ENCODE measurements at places on chromosomes 12 and 14.

GRCh38 chr12:89154743-89155499, 197.4 kb downstream of the DUSP6 start:
- peaks cover 7% of the 10 kb centered on the region for H3K27me3 ChIP-seq
- H3K4me1 ChIP-seq: no peaks in the 10 kb centered on the region
- no peak overlapping the region for H3K4me3 ChIP-seq
- H3K36me3 ChIP-seq: no peaks in the 10 kb centered on the region
- DNase-seq: no peak
- H3K27ac ChIP-seq: no peak overlapping the region

- peak overlapping the region; percentile 63 for H3K4me3 ChIP-seq
- peaks cover 3% of the 10 kb centered on the region for H3K36me3 ChIP-seq
Measured at GRCh38 chr12:120367233-120367923, 1.6 kb downstream of the MSI1 start.

- H3K4me3 ChIP-seq: no peak overlapping the region
- H3K27ac ChIP-seq: no peak overlapping the region
- DNase-seq: no peak
- H3K36me3 ChIP-seq: no peaks in the 10 kb centered on the region
- peaks cover 6% of the 10 kb centered on the region for H3K27me3 ChIP-seq
Measured at GRCh38 chr12:129911428-129912049, 7.7 kb upstream of the TMEM132D start.

DNA sequence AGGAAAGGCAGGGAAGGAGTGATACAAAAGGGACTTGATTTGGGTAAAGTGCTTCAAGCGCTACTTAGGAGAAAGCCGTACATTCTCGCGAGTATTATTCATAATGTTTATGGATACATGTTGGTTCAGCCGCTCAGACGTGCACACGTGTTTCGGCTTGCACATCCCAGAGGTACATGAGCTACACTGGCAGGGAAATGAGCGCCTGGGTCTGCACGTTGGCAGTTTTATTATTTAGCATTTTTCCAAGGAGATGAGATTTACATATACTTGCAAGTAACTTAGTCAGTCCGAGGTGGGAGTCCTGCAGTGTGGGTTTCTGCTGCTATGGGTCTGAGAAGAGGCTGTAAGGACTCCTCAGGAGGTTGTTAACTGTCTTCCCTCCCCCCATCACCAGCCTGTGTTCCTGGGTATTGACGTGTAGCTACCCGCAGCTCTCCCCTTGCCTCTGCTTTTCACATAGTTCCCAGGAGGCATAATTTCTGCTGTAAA, 1.5 kb downstream of the PRKCH start:
- no peaks in the 10 kb centered on the region for H3K27me3 ChIP-seq
- peaks cover 42% of the 10 kb centered on the region for H3K36me3 ChIP-seq
- peaks cover 41% of the 10 kb centered on the region for H3K4me1 ChIP-seq
- H3K4me3 ChIP-seq: no peak overlapping the region

DNA sequence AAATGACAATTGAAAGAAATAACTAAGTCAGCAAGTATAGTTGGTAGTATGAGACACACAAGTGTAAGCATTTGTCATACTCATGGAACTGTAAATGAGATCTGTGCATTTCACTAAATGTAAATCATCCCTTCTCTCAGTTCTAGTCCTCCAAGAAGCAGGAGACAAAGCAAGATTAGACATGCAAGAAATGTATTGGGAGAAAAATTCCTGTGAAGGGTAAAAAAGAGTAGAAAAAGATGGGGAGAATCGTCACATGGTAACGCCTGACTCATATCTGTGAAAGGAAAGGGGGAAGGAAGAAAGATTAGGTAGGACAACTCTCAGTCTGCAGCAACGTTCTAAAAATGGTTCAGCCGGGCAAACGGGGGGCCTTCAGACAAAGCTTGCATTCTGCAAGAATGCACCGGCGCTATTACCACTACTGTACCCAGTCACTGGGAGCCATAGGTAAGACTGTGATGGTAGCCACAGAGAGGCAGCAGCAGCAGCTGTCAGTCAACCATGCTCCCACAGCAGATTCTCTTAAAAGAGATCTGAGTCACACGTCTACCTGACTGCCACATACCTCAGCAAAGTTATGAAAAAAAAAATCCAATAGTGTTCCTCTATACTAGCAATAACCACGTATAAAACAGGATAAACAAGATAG, 18.0 kb upstream of the RFX4 start:
- peaks cover 72% of the 10 kb centered on the region for H3K27me3 ChIP-seq
- H3K4me1 ChIP-seq: no peaks in the 10 kb centered on the region
- no peak for DNase-seq
- H3K4me3 ChIP-seq: no peak overlapping the region
- no peak overlapping the region for H3K27ac ChIP-seq

GRCh38 chr14:77325746-77326094, 4.9 kb downstream of the GSTZ1 start:
- no peak for DNase-seq
- H3K27me3 ChIP-seq: no peaks in the 10 kb centered on the region
- no peak overlapping the region for H3K4me3 ChIP-seq
- H3K27ac ChIP-seq: no peak overlapping the region
- H3K4me1 ChIP-seq: peaks cover 8% of the 10 kb centered on the region

DNA sequence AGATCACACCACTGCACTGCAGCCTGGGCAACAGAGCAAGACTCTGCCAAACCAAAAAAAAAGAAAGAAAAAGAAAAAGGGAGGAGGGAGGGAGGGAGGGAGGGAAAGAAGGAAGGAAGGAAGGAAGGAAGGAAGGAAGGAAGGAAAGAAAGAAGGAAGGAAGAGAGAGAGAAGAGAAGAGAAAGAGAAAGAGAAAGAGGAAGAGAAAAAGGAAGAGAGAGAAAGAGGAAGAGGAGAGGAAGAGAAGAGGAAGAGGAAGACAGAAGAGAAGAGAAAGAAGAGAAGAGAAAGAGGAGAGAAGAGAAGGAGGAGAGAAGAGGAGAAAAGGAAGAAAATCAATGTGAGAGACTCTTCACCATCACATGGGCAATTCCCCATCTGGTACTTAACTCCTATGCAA, 57.6 kb upstream of the CRACR2A start:
- no peaks in the 10 kb centered on the region for H3K27me3 ChIP-seq
- no peak for DNase-seq
- no peak overlapping the region for H3K4me3 ChIP-seq

- peak overlapping the region; percentile 79 for H3K4me3 ChIP-seq
- peaks cover 65% of the 10 kb centered on the region for H3K27me3 ChIP-seq
- peak overlapping the region; percentile 6 for H3K27ac ChIP-seq
- H3K36me3 ChIP-seq: peaks cover 1% of the 10 kb centered on the region
- DNase-seq: peak; percentile 25
- H3K4me1 ChIP-seq: peaks cover 15% of the 10 kb centered on the region
Measured at GRCh38 chr12:93591137-93591868, 18.8 kb downstream of the SOCS2 start.

DNA sequence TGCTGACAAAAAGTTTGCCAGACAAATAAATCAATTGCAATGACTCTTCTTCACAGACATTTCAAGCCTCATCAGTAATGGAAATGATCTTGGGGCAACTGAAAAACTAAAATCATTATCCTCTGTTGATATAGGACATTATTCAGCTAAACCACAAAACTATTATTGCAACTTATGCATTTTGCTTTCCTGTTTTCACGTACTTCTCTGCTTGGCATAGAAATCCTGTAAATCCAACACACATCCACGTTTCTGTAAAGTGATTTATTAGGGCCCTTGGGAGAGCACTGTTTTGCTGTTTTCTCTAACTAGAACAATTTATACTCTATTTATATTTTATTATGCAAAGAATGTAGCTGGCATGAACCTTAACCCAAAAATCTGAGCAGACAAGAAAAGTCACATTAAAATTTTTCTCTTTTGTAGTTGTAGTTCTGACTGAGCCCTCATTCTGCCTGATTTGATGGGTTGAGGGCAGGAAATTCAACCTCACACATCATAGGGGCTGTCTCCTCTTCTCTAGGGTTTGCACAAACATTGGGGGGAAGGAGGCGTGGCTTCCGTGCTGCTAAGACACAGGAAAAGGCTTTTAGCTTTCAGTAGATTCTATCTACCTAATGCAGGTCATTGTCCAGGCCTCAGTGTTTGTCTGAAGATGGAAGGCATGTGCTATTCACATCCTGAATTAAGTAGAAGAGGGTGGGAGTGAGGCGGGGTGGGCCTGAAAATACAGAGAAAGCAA, 11.5 kb upstream of the NUP107 start:
- peak overlapping the region; percentile 61 for H3K27ac ChIP-seq
- H3K4me3 ChIP-seq: peak overlapping the region; percentile 53
- no peaks in the 10 kb centered on the region for H3K27me3 ChIP-seq
- peak; percentile 34 for DNase-seq
- H3K36me3 ChIP-seq: peaks cover 2% of the 10 kb centered on the region
- peaks cover 37% of the 10 kb centered on the region for H3K4me1 ChIP-seq

GRCh38 chr14:100586403-100587085, 673 bp downstream of the BEGAIN start:
- peaks cover 2% of the 10 kb centered on the region for H3K36me3 ChIP-seq
- H3K27ac ChIP-seq: no peak overlapping the region
- no peak for DNase-seq
- H3K4me3 ChIP-seq: peak overlapping the region; percentile 45
- H3K27me3 ChIP-seq: peaks cover 36% of the 10 kb centered on the region

GRCh38 chr12:7460375-7461259, 16.7 kb upstream of the CD163L1 start:
- no peaks in the 10 kb centered on the region for H3K36me3 ChIP-seq
- peaks cover 32% of the 10 kb centered on the region for H3K27me3 ChIP-seq
- H3K27ac ChIP-seq: no peak overlapping the region
- no peaks in the 10 kb centered on the region for H3K4me1 ChIP-seq
- H3K4me3 ChIP-seq: no peak overlapping the region

DNA sequence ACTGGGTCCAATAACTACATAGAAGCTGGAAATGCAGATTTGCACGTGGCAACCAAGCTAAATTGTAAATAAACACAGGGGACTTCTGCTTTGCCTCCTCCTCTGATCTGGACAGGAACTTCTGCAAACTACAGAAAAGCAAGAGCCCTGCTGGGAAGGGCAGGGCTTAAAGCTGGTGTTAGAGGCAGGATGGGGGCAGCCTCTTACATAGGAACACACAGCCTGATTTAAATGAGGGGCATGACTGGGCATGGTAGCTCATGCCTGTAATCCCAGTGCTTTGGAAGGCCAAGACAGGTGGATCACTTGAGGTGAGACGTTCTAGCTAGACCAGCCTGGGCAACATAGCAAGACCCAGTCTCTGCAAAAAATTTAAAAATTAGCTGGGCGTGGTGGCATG, 46.7 kb downstream of the ERH start:
- no peak for DNase-seq
- peaks cover 16% of the 10 kb centered on the region for H3K4me1 ChIP-seq
- H3K36me3 ChIP-seq: no peaks in the 10 kb centered on the region
- no peak overlapping the region for H3K4me3 ChIP-seq
- peaks cover 22% of the 10 kb centered on the region for H3K27me3 ChIP-seq

DNA sequence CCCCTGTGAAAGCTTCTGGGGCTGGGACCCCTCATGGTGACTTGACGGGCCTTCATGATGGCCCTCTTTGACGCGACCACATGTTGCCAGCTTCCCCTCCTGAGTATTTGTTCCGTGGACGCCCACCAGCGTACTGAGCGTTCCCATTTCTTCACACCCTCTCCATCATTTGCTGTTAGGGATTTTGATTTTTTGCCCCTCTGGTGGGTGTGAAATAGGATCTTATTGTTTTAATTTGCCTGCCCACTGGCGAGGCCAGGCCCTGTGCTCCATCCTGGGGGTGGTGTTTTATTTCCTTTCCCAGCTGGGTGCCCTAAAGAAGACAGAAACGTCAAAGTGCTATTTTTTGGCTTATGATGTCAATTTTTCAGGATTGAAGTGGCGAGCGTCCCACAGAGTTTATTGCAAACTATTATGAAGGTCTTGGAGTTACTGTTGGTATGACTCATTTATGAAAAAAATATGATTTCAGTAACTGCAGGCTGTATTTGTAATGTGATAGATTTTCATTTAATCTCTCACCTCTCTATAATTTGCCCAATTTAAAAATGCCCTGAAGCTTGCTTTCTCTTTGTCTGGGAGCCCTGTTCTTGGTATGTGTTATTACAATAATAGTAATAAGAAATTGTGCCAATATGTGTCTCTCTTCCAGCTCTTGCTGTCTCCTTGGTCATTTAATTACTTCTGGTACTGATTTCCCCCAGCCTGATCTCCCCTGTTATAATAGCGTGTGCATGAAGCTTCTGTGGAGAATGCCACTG, 99.6 kb downstream of the SLC25A47 start:
- H3K27ac ChIP-seq: peak overlapping the region; percentile 16
- DNase-seq: no peak
- H3K27me3 ChIP-seq: no peaks in the 10 kb centered on the region
- H3K4me1 ChIP-seq: peaks cover 18% of the 10 kb centered on the region

DNA sequence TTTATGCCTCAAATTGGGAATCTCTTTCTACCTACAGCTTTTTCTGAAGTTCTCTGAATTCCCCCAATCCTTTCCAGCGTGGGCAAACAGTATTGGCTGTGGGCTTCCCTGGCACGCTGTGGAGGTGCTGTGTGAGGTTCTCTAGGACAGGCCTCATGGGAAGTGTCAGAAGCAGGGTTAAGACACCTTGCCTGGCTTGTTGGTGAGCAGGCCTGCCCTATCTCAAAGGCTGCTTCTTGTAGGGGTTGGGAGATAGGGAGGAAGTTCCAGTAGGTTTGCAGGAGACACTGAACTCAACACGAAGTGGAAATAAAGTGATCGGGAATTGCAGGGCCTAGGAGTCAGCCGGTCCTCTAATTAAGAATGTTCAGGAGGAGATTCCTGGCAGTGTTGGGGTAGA, 30.0 kb upstream of the DCD start:
- H3K4me3 ChIP-seq: no peak overlapping the region
- no peak for DNase-seq
- no peaks in the 10 kb centered on the region for H3K36me3 ChIP-seq
- no peaks in the 10 kb centered on the region for H3K4me1 ChIP-seq
- H3K27me3 ChIP-seq: peaks cover 66% of the 10 kb centered on the region

DNA sequence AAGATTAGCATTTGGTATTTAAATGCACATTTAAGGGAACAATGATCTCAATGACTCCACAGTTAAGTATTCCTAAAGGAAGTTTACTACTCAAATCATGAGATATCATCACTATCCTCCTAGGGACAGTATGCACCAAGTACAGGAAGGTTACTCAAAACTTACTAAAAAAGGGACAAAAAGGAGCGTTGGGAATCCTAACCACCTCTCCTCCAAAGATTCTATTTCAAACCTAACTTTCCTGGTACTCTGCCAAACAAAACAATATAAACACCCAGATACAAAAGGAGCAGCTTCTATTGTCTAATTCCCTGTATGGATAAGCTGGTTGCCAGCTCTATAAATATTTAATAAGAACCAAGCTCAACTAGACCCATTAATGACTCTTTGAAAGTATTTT, 377.7 kb downstream of the NUAK1 start:
- H3K27ac ChIP-seq: no peak overlapping the region
- no peaks in the 10 kb centered on the region for H3K36me3 ChIP-seq
- H3K27me3 ChIP-seq: no peaks in the 10 kb centered on the region
- H3K4me3 ChIP-seq: no peak overlapping the region
- H3K4me1 ChIP-seq: no peaks in the 10 kb centered on the region
- no peak for DNase-seq
